ENCODE measurements at places on chromosomes 1 and 21.

DNA sequence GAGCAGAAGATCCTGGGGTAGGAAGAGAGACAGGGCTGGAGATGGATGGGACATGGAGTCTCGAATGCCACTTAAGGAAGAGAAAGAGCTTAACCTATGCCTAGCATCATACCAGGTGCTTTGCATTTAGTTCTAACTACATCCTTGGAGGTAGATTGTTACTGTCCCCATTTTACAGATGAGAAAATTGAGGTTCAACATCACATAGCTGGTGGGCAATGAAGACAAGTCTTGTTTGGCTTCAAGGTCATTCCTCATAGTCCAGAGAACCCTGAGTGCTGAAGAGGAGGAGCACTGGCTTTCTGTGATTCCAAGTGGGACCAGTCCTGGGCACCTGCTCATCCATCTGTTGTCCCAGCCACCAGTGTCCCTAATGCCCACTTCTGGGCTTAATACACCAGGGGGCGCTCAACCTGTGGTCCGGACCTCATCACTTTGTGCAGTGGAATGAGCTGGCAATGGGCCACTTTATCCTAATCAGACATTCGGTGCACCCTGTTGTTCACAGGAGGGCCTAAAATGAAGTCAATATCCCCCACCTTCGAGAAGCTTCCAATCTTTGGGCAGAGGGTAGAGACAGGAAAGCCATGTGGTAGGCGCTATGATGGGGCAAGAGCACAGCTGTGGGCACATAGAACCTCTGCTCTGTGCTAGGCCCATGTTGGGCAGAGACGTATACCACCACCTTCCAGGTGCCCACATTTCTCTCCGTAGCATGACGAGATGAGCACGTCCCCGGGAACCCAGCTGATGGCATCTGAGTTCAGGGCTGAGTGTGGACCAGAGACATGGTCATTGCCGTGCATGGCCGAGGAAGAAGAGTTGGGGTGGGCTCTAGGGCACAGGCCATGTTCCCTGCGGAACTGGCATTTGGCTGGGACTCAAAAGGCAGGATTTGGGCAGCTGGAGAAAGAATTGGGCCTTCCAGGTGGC lies 9.2 kb downstream of the RPS6KA1 start:
- DNase-seq: no peak

GRCh38 chr1:219066631-219067349 lies 106.9 kb upstream of the LYPLAL1 start:
- no peak for DNase-seq

DNA sequence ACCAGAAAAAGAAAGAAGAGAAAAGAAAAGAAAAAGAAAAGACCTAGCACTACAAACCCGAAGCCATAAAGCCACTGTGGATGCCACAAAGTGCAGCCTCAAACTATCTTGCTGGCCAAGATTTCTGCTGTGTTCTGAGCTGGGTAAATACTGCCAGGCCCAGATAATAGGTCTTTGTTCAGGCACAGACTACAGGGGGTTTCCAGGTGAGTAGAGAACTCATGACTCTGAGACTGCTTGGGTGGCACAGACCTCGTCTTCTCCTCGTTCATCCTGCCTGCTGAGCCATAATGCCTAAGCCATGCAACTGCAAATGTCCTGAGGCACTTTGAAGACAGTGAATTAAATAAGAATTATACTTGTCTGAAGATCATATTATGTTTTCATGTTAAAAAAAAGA lies 651.8 kb downstream of the LMO4 start:
- no peak for DNase-seq

DNA sequence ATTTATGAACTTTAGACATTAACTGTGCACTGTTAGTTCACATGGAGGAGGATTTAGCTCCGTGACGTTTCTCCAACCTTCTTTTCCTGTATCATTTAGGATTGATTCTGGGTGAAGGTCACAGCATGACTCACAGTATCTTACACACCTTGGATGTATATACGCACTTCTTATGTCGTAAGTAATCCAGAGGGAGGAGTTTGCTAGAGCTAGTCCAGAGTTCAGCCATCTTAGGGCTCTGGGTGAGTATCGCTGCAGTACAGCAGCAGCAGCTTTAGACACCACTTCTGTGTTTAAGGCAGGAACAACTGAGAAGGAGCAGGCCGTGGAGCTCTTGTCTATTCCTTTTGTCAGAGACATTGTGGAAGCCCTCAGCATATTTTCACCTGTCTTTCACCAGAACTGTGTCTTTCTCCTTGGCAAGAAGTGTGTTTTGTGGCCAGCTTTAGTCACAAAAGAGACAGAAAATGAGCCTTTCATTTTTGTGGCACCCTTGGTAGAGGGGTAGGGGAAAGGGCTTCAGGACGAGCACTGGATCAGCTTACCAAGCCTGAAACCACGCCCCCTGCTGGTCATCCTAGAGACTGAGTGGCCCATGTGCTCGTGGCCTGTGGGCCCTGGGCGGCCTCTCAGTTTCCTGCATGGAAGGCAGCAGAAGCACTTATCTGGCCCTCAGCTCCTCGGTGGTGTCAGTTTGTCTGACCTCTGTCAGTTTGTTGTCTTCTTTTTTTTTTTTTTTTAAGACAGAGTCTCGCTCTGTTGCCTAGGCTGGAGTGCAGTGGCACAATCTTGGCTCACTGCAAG lies 64.0 kb downstream of the ADARB1 start:
- DNase-seq: no peak

DNA sequence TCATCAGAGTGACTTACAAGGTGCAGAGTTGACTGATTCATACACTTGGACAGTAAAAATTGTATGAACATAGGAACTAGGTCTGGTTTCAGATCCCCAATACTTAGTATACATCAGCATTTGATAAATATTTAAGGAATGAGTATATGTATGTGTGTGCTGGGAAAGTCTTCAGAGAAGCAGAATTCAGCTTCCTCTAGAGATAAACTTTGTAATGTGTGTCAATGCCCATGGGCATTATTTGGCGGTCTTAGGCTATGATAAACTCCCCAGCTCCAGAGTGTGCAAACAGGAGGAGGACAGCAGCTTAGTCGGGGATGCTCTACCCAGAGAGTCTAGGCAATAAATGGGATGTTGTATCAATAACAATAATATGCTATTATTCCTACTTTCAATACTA lies 2.9 kb upstream of the CAMK1G start:
- no peak for DNase-seq

DNA sequence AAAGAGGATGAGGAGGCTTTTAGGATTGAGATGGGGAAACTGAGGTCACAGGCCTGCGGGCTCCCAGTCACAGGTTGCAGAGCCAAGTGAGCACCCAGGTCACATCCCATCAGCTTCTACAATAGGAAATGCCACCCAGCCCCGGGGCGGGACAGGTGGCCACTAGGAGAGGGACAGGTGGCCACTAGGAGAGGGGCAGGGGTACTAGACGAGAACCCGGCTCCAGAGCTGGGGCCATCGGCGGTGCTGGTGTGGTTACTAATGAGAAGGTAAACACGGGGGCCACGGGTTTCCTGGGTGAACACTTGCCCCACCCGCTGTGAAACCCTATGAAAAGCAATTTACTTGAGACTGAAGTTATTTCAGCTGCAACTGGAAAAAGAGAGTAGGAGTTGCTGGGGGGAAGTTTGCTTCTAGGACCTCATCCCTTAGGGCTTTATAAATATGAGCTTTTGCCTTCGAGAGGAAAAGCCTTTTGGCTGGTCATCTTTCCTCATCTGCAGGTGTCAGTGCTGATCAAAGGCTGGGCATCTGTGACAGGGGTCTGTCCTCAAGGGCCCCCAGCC lies 52.5 kb downstream of the MRPL37 start:
- no peak for DNase-seq

DNA sequence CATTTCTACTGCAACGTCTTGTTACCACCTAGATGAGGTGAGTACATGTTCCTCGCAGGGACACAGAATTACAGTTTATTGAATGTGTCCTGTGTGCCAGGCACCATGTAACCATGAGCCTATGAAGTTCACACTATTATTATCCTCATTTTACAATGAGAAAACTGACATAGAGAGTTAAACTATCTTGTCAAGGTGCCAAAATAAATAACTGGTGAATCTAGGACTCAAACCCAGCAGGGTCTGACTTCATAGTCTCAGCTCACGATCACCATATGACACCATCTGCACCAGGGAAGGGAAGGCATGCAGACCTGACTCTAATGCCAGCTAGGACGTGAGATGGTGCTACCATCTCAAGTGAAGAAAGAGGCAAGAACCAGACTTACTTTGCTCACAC lies 2.4 kb downstream of the SELE start:
- no peak for DNase-seq

DNA sequence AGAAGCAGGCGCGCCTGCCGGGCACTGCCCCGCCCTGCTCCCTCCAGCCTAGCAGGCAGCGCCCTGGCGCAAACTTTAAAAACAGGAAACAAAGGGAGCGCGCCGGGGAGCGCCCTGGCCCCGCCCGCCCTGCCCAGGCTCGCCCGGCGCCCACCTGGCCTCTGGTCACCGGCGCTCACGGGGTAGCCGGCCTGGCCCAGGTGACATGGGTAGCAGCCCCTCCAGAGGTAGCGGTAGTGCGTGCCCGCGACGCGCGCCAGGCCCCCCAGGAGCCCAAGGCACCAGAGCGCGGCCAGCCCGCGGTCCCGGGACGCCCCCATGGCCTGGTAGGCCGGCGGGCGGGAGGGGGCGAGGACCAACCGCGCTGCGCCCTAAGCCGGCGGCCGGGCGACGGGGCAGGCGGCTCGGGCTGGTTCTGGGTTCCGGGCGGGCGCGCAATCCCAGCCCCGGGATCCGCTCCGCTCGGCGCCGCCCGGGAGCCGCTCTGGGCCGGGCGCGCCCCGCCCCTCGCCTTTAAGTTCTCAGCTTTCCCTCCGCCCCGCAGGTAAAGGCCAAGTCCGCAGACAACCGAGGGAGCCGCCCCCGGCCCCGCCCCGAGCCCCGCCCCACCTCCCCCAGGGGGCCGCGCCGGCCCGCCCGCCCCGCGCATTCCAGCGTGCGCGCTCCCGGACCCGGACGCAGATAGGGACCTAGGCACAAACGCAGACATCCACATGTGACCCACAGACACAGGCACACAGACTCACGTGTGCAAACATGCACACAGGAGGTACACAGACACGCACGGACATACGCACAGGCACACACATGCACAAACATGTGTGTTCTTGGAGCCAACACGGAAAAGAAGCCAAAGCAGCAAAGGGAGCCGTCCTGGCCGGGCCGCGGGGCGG lies 76.7 kb downstream of the ARHGEF16 start:
- DNase-seq: no peak

GRCh38 chr1:224696021-224696420 lies 79.9 kb downstream of the CNIH3 start:
- DNase-seq: no peak

DNA sequence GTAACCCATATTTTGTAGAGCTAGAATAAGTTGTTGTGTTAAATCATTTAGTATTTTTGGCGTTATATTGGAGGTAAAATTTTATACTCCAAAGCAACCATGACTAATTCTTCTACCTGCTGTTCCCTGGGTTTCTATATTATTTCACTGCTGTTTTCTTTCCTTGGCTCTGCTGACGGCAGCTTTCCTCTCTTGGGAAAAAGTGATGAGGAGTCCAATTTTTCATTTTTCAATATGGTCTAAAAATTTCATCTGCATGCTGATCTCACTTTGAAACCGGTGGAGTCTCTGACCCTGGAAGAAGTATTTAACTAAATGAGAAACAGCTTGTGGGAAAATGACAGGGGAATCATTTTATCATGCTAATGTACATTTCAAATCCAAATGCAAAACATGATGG lies 110.2 kb downstream of the IFI44 start:
- DNase-seq: no peak

DNA sequence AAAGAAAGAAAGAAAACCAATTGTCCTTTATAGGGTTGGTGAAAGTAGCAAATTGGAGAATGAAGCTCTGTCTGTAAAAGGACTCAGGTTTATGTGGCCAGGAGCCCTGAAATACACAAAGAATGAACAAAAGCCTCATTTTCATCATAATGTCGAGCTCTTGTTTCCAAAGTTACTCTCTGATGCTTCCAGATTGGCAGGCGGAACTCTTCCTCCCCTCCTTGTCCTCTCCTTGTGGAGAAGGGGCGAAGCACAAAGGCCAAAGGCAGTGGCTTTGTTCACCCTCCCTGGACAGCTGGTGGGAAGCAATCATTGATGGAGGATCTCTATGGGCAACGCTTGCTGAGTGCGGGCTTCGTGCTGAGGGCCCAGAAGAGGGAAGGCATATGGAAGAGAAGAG lies 5.6 kb downstream of the CA6 start:
- no peak for DNase-seq

GRCh38 chr1:12477936-12478611 lies 139.9 kb downstream of the DHRS3 start:
- DNase-seq: peak; percentile 86

DNA sequence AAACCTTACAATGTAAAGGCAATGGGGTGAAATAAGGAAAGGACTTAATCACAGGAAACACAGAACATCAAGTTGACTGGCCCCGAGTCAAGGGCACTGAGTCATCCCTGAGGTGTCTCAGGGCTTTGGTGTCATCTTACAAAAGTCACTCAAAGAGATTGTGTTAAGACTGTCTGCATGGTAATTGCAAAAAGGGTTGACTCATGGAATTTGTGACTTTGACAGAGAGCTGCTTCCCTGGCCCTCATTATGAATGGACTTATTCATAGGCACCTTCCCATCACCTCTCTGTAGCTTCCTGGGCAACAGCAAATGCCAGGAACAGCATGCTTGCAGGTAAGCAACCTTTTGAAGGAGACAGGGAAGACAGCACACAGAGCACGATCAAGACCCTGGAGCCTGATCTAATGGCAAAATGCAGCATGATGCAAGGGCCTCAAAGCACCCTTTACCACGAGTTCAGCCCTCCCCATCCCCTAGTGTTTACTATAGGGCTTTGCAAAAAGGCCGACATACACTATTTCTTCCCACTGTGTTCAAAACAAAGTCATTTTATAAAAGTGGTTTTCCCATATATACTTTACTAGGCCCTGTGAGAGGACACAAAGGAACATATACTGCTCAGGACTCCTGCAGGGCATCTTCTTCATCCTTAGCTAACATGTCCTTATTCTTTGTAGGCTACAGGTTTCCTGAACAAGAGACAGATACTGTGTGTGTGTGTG lies 17.1 kb downstream of the ZP4 start:
- DNase-seq: no peak

DNA sequence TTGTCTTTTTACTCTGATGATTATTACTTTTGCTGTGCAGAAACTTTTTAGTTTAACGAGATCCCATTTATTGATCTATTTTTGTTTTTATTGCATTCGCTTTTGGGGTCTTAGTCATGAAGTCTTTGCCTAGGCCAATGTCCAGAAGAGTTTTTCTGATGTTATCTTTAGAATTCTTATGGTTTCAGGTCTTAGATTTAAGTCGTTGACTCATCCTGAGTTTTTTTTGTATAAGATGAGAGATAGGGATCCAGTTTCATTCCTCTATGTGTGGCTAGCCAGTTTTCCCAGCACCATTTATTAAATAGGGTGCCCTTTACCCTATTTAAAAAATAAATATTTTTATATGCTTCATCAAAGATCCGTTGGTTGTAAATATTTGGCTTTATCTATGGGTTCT lies 13.2 kb downstream of the MAN1C1 start:
- no peak for DNase-seq
